H4 (cell line): ENCODE measurements at places on chromosomes 1 and 21. TPM values are rescaled to one million over a fixed set of nuclear protein-coding genes. Genes with fewer than 3 reads are reported as not detected.
A peak's percentile ranks its signal among the peaks of the same experiment; 100 is the strongest.

DNA sequence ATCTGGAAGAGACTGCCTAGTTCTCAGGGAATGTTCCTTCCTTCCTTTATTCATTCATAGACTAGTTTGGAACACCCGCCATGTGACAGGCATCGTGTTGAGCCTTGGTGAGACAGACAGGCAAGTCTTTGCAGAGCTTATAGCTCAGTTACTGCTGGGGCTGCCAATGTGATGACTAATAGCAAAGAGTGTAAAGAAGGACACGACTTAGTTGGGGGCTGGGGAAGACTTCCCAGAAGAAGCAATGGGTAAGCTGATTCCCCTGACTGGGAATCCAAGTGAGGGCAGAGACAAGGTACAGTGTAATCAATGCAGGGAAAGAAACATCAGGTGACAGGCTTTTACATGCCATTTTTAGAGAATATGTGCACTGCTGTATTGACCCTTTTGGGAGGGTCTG, 51.2 kb downstream of the TENT5C start:
- peak; percentile 79 for DNase-seq

- no peak for DNase-seq
These were observed 3.8 kb upstream of the MUL1 start for GRCh38 chr1:20511518-20512428.

DNA sequence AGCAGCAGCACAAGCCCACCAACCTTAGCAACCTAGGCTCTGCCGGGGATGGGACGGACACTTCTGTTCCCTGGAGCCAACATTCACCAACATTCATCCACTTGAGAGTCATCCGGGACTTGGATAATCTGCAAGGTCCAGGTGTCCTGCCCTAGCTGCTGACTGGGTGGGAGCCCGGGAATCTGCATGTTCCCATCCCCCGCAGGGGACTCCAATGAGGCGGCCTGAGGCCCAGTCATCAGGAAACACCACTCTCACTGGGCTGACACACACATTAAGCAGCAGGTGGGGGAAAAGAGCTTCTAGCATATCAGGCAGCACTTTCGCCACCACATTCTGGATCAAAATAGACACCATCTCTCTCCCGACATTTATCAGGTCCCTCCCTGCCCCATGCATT, 38.4 kb upstream of the CCSAP start:
- no peak for DNase-seq

DNA sequence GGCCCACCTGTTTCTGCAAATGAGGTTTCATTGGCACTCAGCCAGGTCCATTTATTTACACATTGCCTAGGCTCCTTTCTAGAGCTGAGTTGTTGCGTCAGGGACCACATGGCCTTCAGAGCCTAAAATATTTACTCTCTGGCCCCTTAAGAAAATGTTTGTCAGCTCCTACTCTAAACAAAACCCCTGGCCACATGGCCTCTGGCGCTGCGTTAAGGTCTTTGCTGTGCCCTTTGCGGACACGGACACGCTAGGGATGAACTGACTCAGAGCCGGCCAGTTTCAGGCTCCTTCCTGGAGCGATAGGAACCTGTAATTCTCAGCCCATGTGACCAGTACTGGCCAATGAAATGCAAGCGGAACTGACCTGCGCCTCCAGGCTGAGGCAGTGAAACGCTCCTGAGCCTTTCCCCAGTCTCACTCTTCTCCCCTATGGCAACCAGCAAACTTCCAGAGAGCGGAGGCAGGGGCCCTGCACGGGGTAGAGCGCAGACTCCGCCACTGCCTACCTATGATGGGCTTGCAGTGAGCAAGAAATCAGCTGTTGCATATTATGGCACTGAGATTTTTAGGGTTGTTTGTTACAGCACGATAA, 160.3 kb downstream of the ETS2 start:
- DNase-seq: peak; percentile 93

DNA sequence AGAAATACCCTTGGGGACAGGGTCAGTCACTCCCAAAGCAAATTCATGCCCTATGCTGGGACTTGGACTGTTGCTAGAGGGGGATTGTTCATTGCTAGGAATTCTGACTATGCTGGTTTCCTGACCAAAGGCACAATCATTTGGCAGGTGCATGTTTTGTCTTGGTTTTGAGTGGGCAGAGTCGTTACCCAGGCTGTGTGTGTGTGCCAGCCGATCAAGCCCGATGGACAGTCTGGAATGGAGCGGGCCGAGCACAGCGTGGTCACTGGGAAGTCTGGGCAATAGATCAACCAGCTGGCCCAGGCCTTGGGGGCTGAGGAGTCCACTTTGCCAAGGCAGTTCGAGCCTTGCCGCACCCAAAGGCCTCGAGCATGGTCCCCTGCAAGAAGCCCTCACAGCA, 60.9 kb downstream of the HTR6 start:
- DNase-seq: no peak

GRCh38 chr1:61742620-61743430, 545 bp downstream of the PATJ start:
- DNase-seq: peak; percentile 22

Gene LCE2B
- not detected in 2 replicates for total RNA-seq

DNA sequence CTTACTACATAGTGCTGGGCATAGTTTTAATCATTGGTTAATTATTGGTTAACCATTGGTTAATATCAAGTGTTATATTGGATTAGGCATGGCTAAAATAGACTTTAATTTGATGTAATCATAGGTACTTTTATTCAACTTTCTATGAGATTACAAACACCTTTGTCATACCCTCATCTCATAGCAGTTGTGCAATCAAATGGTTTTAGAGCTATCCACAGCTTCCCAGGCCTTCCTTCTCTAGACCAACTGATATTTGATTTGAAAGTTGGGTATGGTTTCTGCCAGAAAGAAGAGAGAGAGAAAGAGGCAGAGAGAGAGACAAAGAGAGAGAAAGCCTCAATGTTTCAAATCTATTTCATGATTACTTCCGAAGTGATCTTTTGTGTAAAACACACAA, 9.6 kb upstream of the RGS1 start:
- no peak for DNase-seq

DNA sequence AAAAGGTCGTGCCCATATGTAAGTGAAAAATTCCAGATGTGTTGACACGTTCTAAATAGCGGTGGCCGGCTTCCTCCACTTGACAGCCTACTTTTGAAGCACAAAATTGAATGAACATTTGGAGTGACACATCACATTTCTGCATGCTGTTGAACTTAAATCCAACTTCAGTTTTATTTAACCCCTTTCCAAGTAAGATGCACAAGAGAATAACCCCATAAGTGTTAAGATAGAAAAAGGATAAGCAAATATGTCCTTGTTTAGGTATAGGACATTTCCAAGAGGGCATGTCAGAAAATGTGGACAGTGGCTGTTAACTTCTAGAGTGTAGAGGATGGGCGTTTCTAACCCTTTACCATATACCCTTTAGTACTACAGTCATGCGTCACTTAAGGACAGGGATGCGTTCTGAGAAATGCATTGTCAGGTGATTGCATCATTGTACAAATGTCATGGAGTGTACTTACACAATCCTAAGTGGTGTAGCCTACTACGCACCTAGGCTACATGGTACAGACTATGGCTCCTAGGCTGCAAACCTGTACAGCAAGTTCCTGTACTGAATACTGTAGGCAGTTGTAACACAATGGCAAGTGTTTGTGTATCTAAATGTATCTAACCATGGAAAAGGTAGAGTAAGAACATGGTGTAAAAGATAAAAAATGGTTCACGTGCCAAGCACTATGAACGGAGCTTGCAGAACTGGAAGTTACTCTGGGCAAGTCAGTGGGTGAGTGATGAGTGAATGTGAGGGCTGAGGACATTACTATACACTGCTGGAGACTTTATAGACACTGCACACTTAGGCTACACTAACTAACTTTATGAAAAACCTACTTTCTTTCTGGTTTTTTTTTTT, 9.3 kb upstream of the FAM89A start:
- no peak for DNase-seq

Gene VTCN1
- total RNA-seq: not detected in 2 replicates
